ENCODE measurements at places on chromosomes 2 and 18.
A peak's percentile ranks its signal among the peaks of the same experiment; 100 is the strongest.

GRCh38 chr2:151106805-151107506, 154.7 kb downstream of the RBM43 start:
- peak; percentile 46 for DNase-seq

DNA sequence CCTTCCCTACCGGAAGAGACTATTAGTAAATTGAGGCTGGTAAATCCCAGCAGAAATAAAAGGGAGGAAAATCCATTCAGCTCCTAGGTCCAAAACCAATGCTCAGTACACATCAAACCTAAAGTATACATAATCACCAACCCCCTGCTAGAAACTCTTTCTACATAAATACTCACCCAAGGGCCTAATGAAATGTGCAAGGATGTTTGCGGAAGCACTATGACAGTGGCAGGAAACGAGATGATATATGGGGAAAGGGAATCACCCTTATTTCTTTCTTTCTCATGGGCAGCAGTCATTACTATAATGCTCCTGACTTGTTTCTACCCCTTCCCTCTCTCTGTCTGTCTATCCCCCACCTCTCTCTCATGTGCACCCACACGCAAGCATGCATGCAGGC, 1.3 kb upstream of the SCTR start:
- no peak for DNase-seq

DNA sequence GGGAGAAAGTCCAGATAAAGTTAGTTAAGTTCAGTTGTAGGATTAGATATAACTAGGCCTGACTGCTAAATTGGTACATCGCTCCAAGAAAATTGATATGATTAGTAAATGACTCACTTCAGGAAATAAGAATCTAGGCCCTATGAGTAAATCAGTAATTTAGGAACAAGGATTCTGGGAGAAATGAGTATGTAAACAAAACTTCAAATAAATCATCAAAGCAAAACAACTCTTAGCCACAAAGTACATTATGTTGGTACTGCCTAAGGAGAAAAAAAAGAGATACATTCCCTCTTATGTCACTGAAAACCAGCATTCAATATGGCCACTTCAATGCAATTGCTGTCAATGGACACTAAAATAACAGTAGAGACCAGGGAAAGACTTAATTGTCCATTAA, 529.1 kb downstream of the ZNF804A start:
- DNase-seq = peak; percentile 10

GRCh38 chr2:146189541-146189940, 1655.3 kb upstream of the ACVR2A start:
- DNase-seq = peak; percentile 5

- DNase-seq = no peak
Measured at GRCh38 chr2:240593026-240593702, 6.6 kb downstream of the CAPN10 start.

DNA sequence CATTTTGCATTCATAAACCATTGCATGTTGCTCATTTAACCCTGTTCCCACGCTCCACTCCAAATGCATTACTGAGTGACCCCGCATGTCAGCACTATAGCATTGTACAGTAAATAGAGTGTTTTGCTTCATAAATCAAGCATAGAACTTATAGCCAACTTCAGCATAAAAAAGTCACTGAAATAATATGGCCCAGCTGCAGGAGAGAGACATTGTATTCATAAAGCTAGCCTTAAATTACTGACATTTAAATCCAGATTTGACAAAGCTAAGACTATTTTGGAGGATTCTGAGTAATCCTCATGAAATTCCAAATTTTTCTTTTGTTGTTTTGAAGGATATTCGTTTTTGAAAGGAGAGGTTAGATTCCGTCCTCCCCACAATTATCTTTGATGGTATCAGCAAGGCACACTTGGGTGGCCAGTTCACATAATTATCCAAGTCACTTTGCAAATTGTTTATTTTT, 320.9 kb upstream of the TCF4 start:
- DNase-seq = peak; percentile 69

GRCh38 chr18:68826121-68826520, 28.2 kb downstream of the CCDC102B start:
- peak; percentile 29 for DNase-seq

GRCh38 chr2:174336501-174337336, 2.0 kb downstream of the SP9 start:
- DNase-seq = no peak

DNA sequence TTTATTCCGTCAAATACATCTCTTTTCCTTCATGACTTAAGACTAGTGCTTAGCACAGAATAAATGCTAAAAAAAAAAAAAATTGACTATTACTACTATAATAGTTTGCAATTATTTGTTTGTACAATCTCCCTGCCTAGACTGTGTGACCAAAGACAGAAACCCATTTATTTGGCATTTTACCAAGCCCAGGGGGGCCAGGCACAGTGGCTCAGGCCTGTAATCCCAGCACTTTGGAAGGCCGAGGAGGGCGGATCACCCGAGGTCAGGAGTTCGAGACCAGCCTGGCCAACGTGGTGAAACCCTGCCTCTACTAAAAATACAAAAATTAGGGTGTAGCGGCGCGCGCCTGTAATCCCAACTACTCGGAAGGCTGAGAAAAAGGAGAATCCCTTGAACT, 1.4 kb downstream of the ASB3 start:
- no peak for DNase-seq

GRCh38 chr18:26928670-26929313, 63.3 kb upstream of the AQP4 start:
- DNase-seq = no peak

DNA sequence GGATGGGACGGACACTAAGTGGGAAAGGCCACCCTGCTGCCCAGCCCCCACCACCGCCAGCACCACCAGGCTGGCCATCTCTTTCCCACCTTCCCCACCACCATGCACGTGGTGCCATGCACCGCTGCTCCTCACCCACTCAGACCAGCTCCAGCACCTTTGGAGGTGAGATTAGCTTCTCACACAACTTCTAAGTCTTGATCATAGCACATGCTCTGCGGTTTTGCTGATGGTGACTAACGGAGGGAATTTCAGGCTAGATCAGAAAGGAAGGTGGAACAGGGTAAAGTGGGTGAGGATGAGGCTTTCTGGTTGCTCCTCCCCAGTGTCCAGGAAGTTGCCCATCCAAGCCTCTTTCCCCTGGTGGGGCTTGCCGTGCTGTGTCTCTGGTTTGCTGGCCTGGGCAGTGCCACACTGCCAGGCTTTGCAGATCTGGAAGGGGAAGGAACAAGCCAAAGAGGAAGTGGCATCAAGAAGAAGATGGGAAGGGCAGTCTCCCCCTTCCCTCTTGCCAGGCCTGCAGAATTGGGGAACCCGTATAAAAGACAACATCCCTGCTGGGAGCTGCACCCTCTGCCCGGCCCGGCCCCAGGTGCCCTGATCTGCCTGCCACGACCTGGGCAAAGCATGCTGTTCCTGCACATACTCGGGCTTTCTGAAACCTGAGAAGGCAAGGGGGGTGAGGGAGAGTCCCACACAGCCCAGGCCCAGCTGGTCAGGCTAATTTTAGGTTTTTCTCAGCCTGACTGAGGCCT, 44.3 kb upstream of the CAB39 start:
- DNase-seq = peak; percentile 41

- no peak for DNase-seq
Measured at GRCh38 chr2:26900831-26901321, 52.9 kb downstream of the DPYSL5 start.

- DNase-seq = no peak
Measured at GRCh38 chr2:62410015-62410453, 96.0 kb downstream of the TMEM17 start.

DNA sequence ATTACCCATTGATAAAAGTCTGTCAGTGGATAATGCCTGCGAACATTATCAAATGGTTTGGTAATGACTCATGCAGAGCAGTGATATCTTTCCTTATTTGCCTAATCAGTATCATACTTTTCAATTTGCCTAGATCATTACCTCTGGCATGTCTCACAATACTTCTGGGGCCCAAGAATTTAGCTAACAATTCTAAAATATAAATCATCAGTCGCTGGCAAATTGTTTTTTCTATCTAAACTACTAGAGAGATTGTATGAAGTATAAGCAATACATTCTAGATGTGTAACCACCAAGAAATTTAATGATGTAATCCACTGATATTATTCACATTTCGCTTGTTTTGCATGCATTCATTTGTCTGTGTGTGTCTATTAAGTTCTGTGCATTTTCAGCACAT, 191.2 kb upstream of the CDH19 start:
- DNase-seq = peak; percentile 71

GRCh38 chr2:238434846-238435751, 8.4 kb downstream of the ASB1 start:
- DNase-seq = no peak

DNA sequence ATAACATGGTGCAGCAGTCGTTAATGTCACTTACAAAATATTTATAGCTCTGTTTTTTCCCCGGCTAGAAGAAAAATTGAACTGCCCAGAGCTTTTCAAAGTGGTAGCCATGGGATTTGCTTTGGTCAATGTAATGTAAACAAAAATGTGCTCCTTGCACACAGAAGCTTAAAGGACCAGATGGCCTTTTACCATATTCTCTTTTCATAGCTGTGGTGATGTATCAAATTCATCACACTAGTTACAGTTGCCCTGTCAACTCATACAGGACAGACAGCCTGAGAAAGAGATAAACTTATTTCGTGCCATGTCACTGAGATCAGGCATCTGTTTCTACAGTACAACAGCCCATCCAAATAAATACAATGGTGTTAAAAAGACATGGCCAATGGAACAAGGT, 368.1 kb upstream of the CDH19 start:
- DNase-seq = no peak

DNA sequence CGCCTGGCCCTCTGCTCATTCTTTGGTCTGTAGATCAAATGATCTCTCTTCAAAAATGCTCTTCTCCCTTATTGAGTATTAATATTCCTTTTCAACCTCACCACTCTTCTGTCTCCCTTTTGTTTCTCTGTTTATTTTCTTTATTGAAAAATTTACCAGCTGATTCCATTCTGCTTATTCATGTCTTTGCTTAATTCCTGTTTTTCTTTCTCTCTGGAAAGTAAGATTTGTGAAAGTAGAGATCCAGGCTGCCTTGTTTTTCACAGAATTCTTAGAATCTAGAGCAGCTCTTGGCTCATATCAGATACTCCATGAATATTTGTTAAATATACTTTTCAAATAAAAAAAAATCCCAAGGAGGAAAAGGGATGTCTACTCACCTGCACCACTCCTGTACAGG, 157.0 kb downstream of the DOCK10 start:
- DNase-seq = no peak

DNA sequence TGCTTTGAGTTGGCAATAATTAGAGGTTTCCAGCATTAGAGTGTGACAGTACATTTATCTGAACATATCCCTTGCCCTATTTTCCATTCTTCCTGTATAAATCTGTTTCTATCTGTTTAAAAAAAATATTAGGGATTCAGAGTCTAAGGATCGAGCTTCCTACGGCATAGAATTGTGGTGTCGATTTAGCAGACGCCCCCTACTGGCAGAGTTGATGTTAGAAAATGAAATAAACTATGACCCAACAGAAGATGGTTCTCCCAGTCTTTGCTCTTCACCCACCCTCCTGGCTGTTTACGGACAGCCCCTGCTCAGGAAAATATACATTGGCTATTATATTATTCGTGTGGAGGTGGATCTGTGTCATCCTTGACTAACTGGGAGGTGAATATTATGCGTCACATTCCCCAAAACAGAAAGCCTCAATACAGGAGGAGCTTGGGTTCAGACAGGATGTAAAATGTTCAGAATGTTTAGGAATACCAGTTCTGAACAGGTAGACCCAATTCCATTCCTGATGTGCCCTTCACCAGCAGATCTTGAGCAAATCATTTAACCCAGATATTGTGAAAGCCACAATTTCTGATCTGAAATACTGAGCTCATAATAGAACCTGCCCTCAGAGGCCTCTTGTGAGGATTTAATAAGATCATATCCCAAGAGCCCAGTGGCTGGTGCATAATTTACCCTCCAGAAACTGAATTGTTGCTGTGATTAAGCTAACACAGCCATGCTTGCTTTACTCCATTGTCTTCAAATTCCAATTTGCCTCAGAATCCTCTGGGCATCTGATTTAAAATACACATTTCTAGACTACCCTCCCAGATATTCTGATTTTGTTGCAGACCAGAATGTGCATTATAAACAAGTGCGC, 10.8 kb upstream of the ERMN start:
- peak; percentile 25 for DNase-seq

DNA sequence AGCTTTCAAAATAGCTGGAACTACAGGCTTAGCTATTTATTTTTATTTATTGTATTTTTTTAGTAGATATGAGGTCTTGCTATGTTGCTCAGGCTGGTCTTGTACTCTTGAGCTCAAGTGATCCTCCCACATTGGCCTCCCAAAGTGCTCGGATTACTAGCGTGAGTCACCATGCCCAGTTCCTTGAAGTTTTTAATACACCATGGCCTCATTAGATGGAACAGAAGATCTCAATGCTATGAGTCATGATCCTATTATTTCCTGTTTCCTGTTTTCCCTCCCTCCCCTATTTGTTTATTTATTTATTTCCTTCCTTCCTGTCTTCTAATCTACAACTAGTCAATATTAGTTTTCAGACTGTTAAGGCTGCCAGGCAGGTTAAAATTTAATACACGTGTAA, 309.0 kb downstream of the CMPK2 start:
- DNase-seq = peak; percentile 53
